ENCODE measurements at places on chromosomes 13 and 19.

GRCh38 chr19:34494601-34495000 lies 13.0 kb downstream of the WTIP start:
- no peak for DNase-seq

DNA sequence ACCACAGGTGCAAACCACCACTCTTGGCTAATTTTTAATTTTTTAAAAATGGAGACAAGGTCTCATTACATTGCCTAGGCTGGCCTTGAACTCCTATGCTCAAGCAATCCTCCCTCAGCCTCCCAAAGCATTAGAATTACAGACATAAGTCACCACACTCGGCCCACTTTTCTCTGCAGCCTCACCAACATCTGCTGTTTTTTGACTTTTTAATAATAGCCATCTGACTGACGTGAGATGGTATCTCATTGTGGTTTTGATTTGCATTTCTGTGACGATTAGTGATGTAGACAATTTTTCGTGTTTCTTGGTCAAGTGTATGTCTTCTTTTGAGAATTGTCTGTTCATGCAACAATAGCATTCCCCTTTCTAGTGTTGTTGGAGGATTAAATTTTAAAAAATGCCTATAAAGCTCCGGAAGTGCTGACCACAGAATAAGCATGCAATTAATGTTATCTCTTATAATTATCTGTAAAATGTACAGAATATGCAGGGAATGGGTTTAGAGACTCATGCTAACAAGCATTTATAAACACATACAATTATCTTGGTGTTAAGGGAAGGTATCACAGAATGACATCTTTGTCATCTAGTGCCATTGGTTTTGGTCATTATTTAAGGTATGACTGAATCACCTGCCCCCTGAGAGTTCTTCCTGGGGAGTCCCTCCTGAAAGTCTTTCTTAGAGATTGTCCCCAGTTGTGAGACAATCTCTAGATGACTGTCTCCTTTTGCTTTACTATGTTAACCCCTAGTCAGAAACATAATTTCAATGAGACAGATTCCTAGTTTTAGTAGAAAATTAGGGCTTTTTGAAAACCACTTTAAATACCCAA lies 118.5 kb upstream of the SERTM1 start:
- DNase-seq, result no peak

GRCh38 chr19:6373096-6373812 lies 660 bp downstream of the ALKBH7 start:
- DNase-seq, result peak; percentile 87

DNA sequence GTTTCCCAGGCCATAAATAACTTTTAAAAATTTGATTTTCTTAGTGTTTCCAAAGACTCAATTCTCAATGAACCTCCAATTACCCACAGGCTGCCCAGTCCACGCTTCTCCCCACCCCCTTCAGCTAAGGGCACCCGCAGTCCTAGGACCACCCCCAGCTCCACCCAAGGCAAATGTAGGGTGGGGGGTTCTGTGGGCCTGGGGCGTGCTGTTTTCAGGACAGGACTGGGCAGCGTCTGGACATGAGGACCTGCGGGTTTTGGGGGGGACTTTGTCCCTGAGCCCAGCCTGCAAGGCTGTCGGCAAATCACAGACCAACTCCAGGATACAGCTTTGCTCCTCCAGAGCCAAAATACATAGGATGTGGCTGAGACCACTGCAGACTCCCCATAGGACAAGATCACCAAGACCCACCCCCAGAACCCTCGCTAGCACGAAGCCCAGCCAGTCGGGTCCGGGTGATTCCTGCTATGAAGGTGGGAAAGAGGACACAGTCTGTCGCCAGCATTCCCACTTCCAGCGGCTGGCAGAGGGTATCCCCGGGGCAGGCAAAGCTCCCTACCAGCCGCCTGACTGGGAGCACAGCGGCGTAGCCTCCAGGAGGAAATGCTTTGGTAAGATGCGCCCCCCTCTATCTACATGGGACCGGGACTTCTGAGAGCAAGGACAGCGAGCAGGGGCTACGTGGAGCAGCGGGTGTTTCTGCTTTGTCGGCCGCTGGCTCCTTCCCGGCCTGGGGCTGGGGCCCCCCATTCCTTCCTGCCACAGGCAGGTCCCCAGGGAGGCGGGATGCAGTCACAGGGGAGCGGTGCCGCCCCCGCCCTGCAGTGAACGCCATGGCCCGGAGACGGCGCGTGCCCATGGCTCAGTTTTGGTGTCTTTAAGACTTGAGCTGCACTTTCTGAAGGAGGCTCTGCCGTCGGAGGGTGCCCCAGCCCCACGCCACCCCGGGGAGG lies 1.6 kb upstream of the TIMM13 start:
- no peak for DNase-seq

DNA sequence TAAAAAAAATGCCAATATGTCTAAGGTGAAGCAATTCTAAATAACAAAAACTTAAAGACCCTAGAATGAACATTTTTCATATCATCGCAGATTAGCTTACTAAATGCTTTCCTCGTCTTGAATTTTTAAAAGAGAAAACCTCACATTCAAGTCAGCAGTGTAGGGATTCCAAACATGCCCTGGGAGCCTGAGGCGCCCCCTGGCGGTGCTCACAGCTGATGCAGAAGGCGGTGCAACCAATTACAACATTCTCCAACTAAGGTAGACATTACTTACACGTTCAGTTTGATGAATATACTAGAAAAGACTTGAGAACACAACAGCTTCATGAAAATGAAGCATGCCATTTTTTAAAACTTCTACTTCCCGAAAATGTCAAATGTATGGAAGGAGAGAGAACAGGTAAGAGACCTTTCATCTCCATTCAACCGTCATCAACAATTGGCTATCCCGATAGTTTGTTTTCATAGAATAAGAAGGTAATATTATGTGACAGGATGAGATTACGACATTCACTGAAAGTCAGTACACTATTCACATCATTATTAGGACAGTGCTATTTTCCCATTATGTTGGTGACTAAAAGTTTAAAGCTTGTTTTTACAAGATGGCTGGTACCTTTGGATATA lies 304.4 kb downstream of the DCLK1 start:
- no peak for DNase-seq

- no peak for DNase-seq
Observed at GRCh38 chr19:55156202-55157063, 1.1 kb downstream of the TNNI3 start.

DNA sequence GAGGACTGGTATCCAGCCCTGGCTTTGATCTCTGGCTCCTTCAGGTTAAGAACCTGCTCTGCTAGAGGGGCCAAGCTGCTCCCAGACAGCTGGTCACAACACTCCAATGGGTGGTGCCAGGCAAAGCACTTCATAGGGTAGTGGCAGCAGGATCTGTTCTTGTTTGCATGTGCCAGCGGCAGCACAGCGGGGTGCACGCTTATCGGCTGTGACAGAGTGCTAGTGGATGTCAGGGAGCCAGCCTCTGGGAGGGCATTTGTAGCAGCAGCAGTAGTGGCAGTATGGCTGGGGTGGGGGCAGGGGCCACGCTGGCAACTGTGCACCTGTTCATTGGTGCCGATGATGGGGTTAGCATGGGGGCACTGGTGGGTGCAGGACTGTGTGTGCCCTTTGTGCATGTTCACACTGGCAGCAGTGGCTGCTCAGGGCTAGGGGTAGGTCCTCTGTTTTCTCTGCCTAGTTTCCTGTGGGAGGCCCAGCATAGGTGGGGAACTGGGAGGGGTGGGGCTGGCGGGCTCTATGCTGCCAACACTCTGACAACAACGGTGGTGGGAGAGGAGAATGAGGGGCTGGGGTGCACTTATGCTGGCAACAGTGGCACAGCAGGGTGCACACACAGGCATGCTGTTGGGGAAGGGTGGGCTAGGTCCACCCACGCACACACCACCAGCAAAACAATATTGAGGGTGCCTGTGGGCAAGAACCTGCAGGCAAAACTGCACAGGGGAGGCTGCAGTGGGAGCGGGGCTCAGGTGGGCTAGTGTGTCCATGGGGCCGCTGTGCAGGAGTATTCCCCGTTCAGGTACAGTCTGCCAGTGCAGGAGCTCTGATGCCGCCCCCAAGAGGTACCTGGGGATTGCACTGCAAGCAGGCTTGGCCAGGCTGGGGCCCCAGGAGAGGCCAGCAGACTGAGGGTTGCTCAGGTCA lies 19.3 kb downstream of the AP1M1 start:
- DNase-seq, result no peak

GRCh38 chr13:51682686-51683085 lies 98.4 kb downstream of the WDFY2 start:
- no peak for DNase-seq

DNA sequence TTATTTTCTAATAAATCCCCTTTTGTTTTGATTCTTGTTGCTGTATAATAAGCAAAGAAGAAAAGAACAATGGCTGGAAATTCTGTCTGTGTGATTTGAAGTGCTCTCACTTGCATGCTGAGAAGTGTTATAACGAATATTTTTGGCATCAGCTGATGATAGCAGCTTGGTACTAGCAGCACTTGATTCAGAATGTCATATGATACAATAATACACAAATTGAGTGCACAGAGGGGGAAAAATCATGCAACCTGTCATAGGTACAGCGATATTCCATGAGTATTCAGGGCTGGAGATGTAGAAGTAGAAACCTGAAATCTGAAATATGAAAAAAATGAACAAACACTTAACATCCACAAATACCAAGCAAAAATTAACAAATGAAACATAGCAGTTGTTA lies 108.1 kb downstream of the FGF14 start:
- no peak for DNase-seq

DNA sequence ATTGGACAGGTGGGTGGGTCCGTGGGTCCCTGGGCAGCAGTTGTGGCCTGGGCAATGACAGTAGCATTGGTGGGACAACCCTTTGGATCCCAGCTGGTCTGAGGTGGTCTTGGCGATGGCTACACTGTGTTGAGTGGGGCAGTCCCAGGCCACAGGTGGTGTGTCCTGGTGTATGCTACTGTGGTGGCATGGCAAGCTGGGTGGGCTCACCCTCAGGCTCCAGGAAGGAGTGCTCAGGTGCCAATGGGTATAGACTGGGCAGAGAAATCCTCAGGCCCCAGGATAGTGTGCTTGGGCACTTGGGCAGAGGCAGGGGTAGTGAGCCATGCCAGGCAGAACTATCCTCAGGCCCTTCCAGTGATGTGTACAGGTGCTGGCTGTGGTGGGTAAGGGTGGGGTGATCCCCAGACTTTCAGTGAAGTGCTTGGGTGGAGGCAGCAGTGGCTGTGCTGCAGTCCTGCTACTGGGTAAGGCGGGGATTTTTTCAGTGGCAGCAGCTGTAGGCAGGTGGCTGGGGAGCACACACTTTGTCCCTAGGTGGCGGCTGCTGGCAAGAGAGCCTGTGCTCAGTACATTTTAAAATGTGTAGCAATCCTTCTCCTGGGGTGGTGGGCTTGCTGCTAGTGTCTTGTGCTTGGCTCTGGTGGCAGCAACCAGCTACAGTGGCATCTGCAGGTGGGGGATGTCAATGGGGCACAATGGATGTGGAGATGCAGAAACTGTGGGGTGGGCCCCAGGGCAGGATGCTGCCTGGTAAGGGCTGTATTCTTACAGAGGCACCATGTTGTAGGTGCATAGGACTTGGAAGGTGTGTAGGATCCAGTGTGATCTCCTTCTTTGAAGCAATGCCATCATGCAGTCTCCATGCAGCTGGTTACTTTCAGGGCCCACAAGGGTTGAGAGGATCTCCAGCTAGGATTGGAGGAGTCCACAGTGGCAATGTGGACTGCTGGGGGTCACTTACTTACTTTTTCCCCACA lies 64.9 kb downstream of the DNAJC3 start:
- no peak for DNase-seq

DNA sequence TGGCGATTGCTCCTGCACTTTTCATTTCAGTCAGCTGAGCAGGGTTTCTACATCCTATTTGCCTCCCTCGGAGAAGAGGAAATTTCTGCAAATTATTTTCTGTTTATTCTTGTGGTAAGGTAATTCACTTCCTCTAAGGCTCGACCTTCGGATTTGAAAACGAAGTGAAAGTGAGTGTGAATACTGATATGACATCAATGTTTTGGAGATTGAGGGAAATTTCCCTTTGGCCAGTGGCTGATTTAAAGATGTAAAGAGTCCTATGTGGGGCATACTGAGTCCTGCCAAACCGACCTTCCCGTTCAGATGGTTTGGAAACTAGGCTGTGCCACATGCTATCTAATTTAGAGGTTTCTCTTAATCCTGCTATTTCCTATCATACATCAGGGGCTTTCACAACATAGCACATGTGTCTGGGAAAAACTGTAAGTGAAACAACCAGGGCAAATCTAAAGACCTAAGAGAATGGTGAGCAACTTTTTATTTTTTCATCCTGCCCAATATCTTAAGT lies 112.3 kb downstream of the POSTN start:
- no peak for DNase-seq

DNA sequence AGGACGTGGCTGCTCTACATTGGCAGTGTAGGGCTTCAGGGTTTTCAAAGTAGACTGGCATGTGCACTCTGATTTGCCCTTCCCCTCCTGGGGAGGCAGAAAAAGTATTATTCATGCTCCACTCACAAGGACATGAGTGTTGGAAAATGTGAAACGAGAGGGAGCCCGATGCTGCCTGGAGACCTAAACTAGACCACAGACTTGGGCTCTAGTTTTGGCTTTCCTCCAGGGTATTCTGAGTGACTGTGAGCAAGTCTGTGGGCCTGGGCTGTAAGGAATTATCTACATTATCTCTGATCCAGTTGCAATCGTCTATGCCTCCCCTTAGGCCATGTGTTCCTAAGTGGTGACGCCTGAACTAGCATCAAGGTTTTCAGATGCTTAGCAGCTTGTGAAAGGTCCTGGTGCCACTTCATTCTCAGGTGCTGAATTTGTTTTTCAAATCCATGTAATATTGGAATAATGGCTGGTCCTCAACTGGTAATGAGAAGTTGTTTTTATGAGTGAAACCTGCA lies 55.0 kb downstream of the MRPL57 start:
- DNase-seq, result no peak

- DNase-seq, result no peak
Observed at GRCh38 chr13:27933118-27933517, 13.3 kb downstream of the PDX1 start.

GRCh38 chr13:40515702-40516101 lies 150.7 kb downstream of the FOXO1 start:
- DNase-seq, result no peak

DNA sequence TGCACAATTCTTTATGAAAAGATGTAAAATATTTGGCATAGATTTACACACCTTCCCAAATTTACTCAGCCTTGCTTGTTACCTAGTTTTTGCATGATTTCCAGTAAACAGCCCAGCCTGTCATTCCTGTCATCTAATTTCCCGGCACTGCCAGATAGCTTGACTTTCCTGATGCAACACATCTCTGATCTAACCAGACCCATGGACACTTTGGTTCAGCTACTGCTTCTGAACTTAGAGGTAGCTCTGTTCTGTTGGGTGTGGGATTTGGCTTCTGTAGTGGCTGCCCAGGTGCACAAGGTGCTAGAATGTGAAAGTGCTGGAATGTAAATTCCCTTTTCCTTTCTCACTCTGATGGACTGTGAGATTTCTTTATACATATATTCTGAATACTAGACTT lies 1033.5 kb downstream of the SLITRK1 start:
- DNase-seq, result no peak

DNA sequence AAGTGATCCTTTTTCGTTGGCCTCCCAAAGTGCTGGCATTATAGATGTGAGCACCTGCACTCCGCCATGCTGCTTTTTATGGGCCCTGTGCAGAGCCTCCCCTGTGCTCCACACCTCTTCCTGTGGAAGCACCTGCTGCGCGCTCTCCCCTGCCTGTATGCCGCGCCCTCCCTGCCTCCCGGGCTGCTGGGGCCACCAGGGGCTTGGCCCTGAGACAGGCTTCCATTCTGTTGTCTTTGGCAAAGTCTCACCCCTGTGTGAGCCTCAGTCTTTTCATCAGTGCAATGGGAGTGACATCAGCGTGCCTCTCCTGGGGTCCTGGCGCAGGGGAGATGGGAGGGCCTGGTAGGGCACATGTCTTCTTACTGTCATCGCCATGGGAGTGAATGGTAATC lies 1.3 kb downstream of the FAM174C start:
- no peak for DNase-seq

- DNase-seq, result no peak
Observed at GRCh38 chr19:56538761-56539263, at the start of gene ZFP28. ZFP28 (plus strand) TSS chr19:56538948; CDS start chr19:56539019, 71 bp downstream.
